Right atrium auricular region (tissue), 2 donors: ENCODE measurements at places on chromosomes 6 and 20.

GRCh38 chr6:148069256-148069655 lies 273.4 kb upstream of the SASH1 start:
- DNase-seq = no peak

GRCh38 chr6:128406453-128406852 lies 113.9 kb downstream of the PTPRK start:
- DNase-seq = no peak

DNA sequence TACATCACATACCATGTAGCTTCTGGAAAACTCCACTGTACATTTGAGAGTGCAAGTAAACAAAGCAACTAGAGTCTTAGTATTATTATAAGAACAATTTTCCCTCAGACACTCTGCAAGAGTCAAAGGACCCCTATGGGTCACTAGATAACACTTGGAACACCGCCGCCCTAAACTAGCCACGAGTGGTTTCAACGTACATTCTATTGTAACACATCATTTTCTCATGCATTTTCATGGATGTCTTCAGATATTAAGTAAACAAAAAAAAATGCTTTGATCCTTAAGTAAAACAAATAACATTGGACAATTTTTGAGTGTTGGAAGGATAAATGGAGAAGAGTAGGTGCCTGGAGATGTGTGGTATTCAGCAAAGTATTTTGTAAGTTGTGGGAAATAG lies 3.2 kb upstream of the RNF146 start:
- DNase-seq = no peak

DNA sequence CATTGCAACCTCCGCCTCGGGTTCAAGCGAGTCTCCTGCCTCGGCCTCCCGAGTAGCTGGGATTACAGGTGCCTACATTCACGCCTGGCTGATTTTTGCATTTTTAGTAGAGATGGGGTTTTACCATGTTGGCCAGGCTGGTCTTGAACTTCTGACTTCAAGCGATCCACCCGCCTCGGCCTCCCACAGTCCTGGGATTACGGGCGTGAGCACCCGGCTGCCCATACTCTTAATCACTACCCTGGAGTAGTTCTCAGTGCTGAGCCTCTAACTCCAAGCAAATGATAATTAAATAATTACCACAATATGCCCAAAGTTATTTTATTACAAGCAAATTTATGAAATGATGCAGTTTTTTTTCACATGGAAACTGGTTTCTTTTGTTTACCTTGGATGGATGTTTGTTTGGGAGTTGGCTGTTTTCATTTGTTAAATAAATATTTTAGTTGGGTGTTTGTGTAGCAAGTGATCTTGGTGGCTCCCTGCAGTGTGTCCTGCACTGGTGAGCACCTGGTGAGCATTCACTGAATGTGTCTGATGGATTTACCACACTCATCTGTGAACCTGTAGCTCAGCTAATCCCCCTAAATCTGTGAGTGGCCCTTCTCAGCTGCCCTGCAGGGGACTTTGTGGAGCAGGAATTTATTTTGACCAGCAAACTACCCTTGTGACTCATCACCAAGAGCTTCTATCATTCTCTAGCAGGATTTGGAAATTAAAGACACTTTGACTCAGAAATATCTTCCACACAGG lies 36.9 kb downstream of the UTRN start:
- DNase-seq = no peak

GRCh38 chr20:6559791-6560190 lies 207.7 kb upstream of the BMP2 start:
- no peak for DNase-seq

- DNase-seq = no peak
These were observed 112.8 kb upstream of the BMP2 start for GRCh38 chr20:6654513-6655252.

- DNase-seq = no peak
These were observed 45.9 kb upstream of the ZNFX1 start for GRCh38 chr20:49323622-49324238.

DNA sequence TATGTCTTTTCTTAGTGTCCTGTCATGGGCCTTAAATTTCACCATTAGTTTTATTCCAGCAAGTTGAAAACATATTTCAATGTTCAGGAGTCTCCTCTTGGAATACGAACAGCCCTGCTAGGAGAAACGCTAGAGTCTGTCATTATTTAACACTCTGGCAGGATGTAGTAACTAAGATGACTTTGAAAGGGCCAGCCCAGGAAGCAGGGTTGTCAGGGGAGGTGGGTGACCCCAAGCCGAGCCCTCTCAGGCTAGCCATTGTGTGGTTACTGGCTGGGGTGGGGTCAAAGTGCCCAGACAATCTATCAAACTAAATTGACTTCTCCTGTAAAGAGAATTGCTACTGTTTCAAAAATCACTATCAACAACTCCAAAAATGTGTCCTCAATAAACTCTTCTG lies 67.8 kb downstream of the LY86 start:
- no peak for DNase-seq

DNA sequence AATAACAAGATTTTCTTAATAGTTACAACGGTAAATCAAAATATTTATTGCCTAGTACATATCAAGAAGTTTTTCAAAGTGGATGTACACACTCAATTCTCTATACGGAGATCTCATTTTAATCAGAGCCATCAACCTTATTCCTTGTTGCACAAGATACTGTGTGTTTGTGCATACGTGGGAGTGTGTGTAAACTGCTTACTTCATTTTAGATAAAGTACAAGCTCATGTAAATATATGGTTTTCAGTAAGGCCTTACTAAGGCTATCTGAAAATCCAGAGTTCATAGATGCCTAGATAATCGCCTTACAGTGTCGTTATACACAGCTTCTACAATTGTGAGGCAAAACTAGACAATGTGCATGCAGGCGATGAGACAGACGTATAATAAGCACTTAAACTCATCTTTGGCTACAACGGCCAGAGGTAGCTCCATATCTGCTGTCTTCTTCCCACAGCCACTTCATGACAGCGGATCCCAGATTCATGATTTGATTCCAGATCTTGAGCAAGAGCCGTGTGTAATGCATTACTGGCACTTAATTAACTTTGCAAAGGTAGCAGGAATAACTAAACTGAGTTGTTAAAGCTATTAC lies 2.5 kb downstream of the PERP start:
- no peak for DNase-seq

- no peak for DNase-seq
These were observed 1111.4 kb upstream of the CITED2 start for GRCh38 chr6:140485740-140486449.

- no peak for DNase-seq
These were observed 17.6 kb upstream of the SYNJ2 start for GRCh38 chr6:157964100-157964499.

DNA sequence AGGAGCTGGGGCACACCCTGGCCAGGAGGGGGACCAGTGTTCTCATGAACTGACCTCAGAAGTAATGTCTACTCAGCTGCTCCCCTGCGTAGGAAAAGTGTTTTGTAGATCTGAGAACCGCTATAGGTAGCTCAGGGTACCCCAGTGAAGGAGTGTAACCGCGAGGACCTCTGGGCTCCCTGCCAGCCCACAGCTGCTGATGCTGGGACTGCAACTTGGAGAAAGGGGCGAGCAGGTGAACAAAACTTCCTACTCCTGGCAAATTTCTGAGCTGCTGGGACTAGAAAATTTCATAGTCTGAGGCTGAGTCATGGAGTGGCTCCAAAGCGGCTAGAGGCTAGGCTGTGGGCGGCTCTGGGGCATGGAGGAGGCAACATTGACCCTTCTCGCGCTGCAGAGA lies 51.9 kb downstream of the PYGB start:
- DNase-seq = no peak

DNA sequence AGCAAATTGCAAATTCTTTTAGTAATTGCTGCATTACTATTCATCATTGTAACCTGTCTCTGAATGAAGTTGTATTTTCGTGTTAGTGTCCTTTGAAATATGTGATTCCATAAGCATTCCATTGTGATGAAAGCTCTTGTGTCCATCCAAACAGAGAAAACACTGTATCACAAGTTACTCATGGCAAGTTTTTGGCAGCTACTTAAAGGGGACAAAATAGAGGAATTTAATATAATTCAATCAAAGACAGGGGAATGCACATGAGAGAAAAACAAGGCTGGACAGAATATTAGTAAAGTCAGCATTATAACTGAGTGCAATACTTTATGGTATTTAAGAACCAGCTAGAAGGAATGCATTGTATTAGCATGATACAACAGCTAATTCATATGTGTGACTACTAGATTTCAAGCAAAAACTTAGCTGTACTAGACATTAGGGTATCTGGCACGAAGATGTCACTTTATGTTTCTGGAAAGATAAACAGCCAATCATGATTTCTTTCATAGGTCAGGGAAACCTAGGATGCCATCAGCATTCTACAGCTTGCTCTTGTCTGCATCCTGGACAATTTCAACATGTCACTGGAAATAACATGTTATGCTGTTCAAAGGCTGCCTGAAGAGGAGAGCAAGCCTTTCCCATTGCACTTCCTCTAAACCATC lies 270.6 kb upstream of the MARCKS start:
- no peak for DNase-seq

DNA sequence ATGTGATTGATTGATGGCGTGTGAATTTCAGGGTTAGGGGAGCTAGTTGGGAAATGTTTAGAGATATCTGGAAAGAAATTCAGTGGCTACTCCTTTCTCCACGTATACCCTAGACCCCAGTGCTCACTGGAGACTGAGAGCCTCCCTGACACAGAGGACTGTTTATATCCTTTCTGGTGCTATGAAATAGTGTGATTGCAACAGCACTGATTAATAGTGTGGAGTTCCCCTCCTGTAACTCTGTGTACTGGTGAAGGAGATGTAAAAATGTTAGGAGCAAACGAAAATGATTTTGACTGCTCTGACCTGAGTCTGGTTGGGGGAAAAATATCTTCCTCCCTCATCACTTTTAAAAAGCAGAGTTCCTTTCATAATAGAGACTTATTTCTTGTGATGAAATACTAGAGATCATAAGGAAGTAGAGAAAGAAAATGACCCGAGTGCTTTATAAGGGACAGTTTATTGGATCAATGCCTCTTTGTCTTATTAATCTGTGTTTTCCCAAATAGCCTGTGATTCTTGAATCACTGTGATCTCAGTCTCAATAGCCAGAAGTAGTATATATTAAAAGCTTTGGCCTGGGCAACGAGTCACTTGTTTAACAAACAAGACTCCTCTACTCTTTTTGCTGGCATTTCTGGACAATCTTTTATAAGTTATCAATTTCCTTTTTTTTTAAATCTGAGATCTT lies 92.3 kb downstream of the RNF182 start:
- DNase-seq = no peak

- DNase-seq = peak; percentile 9
These were observed 98.0 kb downstream of the DLL1 start for GRCh38 chr6:170192905-170193304.

DNA sequence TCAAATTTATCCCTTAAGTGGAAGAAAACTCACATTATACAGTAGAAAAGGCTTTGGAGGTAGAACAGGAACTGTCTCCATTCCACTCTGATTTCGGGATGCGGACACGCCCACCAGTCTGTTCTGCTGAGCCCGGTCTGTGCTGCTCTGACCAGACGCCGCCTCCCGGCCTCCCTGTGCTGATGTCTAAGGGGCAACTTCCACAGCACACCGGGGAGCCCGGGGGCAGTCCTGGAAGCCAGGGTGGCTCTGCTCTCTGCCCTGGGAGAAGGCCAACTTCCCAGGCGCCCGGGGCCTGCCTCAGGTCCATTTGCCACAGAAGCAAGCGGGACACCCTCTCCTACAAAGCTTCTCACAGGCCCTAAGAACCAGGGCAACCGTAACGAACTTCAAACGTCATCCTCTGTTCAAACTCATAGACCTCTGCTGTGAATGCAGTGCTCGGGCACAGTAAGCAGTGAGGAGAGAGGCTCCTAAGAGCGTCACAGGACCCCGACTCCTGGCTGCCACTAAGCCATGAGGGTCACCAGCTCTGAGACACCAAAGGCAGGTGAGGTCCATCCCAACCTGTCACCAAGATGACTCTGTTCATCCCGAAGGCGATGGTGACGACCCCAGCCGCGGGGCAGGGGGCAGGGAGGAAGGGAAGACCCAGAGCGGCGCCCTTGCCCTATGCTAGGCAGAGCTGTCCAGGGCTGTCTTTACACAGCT lies 5.6 kb downstream of the TAF4 start:
- DNase-seq = no peak

- DNase-seq = no peak
These were observed 169.3 kb downstream of the SLC16A10 start for GRCh38 chr6:111256646-111257045.

DNA sequence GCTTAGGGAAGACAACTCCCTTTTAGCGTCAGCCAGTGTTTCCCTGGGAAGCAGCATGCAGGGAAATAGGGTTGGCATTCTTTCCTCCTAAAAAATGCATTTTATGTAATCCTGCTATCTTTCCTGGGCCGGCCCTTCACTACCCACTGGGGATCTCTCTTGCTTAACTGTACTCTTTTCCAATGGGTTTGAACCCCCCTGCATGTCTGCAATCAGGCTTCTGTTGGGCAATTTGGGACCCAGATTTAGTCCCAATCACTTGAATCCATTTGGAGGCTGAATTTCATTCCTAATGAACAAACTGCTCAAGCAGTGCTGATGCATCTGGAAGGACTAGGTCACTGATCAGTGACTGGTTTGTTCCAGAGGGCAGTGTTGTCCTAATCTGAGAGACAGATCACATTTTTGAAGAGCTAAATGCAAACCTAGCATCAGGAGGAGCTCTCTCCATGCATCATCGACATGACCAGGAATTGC lies 152.0 kb downstream of the TSHZ2 start:
- DNase-seq = peak; percentile 86

DNA sequence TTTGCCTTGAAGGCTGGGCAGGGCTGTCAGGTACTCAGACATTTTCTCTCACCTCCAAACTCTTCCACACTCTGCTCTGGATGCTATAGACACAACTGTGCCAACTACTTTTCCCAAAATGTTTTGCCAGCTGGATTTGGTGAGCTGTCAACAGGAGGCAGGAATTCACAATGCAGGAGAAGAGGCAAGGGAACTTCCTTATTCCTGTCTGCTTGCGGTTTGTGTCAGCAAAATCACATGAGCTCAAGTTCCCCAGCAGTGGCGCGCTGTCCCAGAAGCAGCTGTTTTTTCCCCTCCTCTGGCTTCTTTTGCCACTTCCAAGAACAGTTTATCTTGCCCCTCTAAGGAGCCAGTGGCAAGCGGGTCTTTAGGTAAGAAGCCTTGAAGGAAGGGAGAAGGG lies 608.2 kb downstream of the PRKN start:
- DNase-seq = no peak

DNA sequence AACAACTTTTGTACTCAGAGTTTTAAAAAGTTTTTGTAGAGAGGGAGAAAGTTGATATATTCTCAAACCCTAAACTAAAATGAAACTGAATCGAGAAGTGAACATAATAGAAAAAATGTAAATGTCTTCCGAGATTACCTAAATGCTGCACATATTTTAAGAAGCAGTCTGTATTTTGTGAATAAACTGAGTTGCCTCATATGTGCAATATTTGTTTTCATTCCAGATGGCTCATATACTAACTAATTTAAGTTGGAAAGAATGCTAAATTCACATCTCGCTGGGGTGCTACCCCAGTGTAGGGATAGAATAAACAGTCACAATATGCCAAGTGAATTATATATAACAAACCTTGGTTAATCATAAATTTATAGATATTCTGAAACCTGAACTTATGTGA lies 285.9 kb upstream of the THEMIS start:
- DNase-seq = no peak

GRCh38 chr6:143222801-143223231 lies 162.1 kb downstream of the AIG1 start:
- no peak for DNase-seq
